NCI-H1105 (cell line): ENCODE measurements at places on chromosomes 12 and 14.

DNA sequence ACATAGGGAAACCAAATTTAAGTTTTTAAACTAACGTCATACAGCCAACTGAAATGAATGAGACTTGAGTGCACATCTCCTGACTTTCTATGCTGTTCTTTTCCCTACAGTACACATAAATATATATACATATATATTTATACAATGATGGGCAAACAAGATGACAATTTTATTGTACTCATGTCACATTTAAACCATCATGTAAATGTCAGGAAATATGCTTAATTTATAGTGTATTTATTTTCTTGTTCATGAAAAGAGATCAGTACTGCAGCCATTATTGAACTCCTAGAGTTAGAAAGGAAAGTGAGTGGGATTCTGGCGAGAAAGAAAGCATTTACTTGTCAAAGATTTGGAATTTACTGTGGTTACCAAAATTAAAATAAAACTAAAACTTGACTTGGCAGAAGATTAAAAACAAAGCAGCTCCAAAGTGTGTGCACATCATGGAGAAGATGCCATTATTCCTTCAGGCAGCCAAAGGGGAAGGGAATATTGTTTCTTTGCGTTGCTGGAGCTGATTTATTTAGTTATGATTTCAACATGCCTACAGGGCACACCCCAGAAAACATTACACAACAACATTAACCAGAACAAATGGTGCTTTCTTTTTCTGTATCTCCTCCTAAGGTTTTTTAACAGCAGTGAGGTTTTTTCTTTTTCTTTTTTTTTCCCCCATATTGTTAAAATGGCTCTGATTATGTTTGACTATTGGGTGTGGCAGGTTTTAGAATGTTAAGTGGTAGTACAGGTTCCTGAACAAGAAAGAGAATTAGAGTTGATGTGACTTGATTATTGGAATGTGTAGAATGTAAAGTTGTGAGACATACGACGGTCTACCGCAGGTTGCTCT is 144.6 kb downstream of the RAD51B start:
- no peak for DNase-seq

GRCh38 chr14:103122585-103122946 is 695 bp upstream of the TNFAIP2 start:
- DNase-seq, result peak; percentile 73

DNA sequence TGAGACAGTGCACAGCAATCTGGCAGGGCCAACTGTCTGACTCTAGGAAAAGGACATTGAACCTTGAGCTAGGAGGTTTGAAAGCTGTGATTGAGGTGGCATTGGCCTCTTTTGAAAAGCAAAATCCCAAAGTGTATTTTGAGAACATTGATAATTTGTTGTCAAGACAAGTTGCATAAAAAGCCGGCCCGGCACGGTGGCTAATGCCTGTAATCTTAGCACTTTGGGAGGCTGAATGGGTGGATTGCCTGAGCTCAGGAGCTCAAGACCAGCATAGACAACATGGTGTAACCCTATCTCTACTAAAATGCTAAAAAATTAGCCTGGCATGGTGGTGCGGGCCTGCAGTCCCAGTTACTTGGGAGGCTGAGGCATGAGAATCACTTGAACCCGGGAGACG is 331.6 kb downstream of the DUSP6 start:
- no peak for DNase-seq

DNA sequence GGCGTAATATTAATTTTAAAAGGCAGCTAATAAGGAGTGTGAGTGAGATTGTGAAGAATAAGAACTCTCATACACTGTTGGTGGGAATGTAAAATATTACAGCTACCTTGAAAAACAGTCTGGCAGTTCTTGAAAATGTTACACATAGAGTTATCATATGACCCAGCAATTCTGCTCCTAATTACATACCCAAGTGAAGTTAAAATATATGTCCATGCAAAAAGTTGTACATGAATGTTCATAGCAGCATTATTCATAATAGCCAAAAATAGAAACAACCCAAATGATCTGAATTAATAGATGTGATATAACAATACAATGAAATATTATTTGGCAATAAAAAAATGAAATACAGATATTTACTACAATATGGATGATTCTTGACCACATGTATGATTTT is 68.2 kb downstream of the RASSF8 start:
- DNase-seq, result no peak

DNA sequence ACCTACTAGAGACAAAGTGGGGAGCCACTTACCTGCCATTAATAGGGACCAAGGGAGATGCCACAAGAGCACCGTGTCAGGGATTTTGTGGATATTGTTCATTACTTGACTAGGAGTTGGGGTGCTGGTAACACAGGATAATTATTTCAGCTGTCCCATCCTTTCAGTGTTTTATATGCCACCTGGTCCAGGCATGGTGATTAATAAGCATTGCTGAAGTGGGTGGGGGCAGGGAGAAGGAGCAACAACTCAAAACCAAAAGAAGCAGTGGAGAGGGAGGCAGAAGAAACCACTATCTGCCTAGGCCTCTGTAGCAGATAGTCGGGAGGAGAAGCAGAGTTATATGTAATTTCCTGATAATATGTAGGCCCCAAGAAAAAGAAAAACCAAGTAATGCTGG is 184.6 kb downstream of the NPAS3 start:
- DNase-seq, result no peak

- no peak for DNase-seq
Measured at GRCh38 chr12:51390891-51391282, 319 bp downstream of the GALNT6 start.
